ENCODE measurements at places on chromosomes 6 and 20. TPM values are rescaled to one million over a fixed set of nuclear protein-coding genes. Genes with fewer than 3 reads are reported as not detected.

GRCh38 chr6:134391205-134391604, 73.3 kb upstream of the SGK1 start:
- no peak for DNase-seq

Gene FOXF2
- total RNA-seq: not detected

DNA sequence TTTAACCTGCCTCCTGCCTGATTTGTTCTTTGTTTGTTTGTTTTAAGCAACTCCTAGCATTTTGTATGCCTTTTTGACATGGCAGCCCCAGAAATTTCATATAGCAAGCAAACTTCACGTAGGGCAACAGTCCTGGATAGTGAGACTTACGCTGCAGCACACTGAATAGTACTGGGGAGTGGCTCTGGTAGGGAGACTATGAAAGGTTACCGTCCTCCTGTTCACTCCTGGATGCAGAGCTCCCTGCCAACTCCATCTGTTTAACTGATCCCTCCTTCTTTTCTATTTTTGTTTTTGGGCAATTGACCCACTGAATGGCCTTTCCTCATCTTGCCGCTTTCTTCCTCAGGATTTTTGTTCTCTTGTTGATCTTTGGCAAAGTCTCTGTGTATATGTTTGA, 44.5 kb upstream of the BMP6 start:
- DNase-seq: no peak

Gene OSBPL2
- total RNA-seq: 39.7 TPM

Gene ENPP1
- total RNA-seq: 0.67 TPM

Gene CABLES2
- 2.9 TPM for total RNA-seq

- no peak for DNase-seq
Measured at GRCh38 chr6:75766387-75766786, 17.3 kb downstream of the MYO6 start.

DNA sequence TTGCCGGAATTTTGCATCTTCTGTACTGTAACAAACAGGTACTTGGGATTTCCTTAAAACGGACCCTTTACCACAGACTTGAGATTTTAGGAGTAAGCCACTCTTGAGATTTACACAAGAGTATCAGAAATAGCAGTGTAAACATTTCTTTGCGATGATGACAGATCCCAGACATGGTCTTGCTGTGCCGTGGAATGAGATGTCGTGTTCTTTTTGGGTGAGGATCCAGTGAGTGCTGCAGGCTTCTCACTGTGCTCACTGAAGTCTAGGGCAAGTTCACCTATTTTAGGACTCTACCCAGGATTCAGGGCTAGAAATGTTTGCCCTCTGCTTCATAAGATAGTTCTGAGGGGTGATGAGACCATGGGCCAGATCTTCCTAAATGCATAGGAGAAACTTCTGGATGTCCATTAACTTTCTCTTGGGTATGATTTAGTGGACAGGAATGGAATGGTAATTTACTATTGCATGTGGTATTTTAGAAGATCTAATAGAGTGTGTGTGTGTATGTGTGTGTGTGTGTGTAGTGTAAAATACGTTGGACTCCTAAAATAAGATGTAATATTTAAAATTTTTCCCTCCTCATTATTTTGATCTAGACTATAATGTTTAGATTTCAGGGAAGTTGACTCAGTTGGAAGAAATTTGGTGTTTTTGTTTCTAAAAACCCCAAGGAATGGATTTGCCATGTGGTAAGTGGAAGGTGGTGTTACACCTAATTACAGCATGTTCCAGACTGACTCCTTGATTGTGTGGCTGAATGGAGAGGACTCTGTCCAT, 8.5 kb downstream of the LRRC1 start:
- no peak for DNase-seq

Gene EYS
- under 0.01 TPM for total RNA-seq

DNA sequence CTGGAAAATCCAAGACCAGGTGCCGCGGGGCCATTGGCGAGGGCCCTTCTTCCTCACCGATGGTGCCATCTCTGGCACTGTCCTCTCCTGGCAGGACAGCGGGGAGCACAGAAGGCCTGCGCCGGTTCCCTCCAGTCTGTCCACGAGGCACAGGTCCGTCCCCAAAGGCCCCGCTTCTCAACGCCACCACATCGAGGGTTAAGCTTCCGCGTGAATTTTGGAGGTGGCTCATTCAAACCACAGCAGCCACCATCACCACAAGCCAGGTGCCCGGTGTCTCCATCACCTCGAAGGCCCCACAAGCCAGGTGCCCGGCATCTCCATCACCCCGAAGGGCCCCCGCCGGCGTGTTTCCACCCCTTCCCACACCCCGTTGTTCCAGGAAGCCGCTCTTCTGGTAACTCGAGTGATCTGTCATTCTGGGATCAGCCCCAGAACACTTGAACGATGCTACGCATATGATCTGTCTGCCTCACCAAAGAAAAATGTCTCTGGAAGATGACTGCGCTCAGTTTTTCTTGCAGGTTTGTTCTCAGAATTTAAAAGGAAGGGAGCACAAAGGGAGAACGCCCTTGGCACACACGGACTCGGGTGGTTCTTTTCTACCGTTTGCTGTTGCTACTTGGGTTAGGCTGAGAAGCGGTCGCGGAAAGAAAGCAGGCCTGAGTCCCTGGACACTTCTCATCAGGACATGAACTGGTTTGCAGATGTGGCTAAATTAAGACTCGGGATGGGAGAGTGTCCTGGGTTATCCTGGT, 9.9 kb upstream of the KIF25 start:
- no peak for DNase-seq

Gene CRISP2
- not detected for total RNA-seq

GRCh38 chr6:72553531-72554511, 68.0 kb upstream of the KCNQ5 start:
- peak; percentile 91 for DNase-seq

DNA sequence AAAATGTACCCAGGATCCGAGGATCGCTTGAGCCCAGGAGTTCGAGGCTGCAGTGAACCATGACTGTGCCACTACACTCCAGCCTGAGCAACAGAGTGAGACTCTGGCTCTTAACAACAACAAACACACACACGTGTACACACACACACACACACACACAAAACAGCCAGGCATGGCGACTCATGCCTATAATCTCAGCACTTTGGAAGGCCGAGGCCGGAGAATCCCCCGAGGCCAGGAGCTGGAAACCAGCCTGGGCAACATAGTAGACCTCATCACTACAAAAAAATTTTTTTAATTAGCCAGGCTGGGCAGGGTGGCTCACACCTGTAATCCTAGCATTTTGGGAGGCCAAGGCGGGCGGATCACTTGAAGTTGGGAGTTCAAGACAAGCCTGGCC, 23.3 kb upstream of the ARFGEF2 start:
- no peak for DNase-seq

- peak; percentile 65 for DNase-seq
Measured at GRCh38 chr6:110543106-110543505, 66.7 kb upstream of the SLC22A16 start.

- no peak for DNase-seq
Measured at GRCh38 chr20:25194333-25194972, 1.1 kb upstream of the ENTPD6 start.

DNA sequence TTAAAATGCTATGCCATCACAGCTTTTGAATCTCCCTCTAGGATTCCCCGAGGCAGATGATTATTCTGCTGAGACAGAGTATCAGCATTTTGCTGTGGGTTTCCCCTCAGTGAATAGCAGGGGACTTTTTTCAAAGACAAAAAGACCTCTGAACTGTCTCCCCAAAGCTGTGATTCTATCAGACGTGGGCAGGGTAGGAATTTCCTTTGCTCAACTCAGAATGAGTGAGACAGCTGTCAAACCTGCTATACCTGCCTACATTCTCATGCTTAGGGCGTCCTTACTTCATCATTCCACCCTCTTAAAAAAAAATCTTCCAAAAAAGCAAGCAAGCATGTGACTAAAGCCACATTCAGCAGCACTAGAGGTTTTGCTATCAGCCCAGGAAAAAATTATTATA, 147.6 kb upstream of the FAM83B start:
- DNase-seq: peak; percentile 95

GRCh38 chr6:54206510-54206909, 95.3 kb downstream of the MLIP start:
- no peak for DNase-seq

DNA sequence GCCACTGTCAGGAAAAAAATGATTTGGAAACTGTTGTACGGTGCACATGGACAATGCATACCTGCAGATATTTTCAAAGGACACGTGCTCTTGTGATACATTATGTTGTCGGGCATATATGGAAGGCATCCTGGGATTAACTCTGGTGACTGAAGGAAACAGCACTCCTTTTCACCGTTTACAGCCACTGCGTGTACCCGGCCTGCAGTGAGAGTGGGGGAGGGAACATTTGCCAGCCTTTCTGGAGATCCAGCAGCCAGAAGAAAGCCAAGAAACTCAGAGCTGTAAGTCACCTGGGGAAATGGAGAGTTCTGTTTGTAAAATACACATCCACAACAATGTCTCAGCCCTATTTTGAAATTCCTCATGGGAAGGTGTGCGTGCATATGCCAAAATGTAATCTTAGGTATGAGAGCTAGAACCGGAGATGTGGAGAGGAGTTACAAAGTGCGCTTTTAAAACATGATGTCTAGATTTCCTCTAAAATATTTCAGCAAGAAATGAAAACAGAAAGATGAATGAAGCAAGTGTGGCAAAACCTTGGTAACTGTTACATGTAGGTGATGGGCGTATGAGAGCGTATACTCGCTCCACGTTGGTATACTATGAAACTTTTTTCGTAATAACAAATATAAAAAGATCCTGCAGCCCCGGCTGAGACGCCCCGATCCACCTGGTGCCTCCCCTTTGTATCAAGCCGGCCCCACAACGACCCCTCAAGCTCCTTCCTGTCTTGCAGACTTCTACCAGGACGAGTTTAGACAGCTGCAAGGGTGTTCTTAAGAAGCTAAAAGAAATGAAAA, 8.6 kb upstream of the FOXF2 start:
- no peak for DNase-seq

- no peak for DNase-seq
Measured at GRCh38 chr20:58651559-58651945, 469 bp downstream of the STX16 start.

DNA sequence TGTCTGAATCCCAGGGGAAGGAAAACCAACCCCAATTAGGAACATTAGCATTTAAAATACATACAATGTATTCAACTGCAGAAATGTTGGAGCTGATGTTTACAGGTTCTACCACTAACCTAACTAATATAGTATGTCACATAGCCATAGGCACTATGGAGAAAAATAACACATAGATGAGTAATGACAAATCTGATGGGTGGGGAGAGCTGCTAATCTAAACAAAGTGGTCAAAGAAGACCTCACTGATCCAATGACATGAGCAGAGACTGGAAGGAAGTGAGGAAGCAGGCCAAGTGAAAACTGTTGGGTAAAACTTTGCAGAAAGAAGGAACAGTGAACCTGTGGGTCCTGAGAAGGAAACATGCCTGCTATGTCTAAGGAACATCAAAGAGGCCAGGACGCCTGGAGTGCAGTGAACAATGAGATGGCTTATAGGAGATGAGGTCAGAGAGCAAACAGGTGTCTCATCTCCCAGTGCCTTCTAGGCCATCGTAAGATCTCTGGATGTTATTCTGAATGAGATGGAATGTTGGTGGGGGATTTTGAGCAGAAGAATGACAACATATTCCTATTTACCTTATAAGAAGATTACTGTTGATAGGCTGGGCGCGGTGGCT, 135.7 kb downstream of the ALDH8A1 start:
- peak; percentile 73 for DNase-seq

DNA sequence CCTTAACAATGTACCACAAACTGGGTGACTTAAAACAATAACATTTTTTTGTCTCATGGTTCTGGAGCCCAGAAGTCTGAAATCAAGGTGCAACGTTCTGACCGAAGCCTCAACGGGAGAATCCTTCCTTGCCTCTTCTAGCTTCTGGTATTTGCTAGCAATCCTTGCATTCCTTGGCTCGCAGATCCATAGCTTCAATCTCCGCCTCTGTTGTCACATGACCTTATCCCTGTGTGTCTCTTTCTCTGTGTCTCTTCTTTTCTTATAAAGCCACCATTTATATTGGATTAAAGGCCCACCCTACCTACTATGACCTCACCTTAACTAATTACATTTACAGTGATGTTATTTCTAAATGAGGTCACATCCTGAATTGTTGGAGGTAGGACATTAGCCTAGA, 37.2 kb upstream of the DOK5 start:
- DNase-seq: no peak

- DNase-seq: no peak
Measured at GRCh38 chr20:1184638-1185315, at the start of gene TMEM74B. Gene TMEM74B, minus strand, starts transcription at chr20:1184981. Its CDS starts 1,180 bp downstream, at chr20:1183801.

Gene POM121L2
- total RNA-seq: not detected

DNA sequence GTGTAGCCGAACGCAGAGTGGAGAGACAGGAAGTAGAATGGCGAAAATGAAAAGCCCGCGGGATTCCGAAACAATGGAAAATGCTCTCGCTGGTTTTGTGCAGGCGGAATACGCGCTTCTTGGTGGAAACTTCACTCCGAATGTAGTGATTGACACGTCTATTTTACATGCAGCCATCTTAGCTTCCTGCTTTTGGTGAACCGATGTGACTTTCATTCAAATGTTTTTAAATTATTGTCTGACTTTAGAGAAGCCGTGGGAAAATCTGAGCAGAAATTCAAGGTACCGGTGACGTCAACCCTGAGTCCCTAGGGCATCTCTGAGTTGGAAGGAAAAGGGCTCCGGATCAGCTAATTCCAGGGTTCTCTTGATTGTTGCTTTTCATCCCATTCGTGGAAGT, 11.4 kb downstream of the GPX5 start:
- DNase-seq: no peak

GRCh38 chr6:148855744-148856143, 108.9 kb downstream of the UST start:
- no peak for DNase-seq

GRCh38 chr20:37519508-37520418, 1.3 kb upstream of the NNAT start:
- DNase-seq: no peak

DNA sequence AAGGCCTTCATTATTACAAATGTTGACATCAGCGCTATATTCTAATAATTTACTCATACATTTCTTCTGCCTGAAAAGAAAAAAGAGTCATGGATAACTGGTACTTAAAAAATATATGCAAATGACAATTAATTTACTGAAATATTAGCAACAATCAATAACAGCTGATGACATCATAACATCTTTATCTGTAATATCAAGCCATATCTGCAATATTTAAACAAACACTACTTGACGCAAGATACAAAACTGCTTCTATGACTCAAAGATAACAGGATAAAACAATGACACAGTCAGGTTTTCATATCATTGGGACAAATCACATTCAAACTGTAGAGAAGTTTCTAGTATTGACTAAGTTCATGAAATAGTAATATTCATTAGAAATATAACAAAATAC, 16.5 kb downstream of the HACE1 start:
- DNase-seq: no peak

- DNase-seq: no peak
Measured at GRCh38 chr20:59422872-59423544, 122.6 kb downstream of the EDN3 start.

GRCh38 chr20:39778847-39779604, 816.9 kb downstream of the DHX35 start:
- no peak for DNase-seq

Gene LZTS3
- total RNA-seq: 16.3 TPM

Gene LRRN4
- not detected for total RNA-seq

DNA sequence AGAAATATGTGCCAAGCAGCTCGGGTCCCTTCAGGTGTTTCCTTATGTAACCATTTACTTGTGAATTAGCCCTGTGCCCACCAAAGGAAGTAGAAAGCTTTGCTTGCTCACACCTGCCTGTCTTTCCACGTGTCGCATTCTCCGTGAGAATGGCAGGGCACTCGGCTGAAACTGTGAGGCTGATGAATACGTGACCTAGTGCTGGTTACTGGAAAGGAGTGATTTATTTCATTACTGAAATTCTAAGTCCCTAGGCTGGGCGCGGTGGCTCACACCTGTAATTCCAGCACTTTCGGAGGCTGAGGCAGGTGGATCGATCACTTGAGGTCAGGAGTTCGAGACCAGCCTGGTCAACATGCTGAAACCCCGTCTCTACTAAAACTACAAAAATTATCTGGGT, 45.9 kb upstream of the TULP1 start:
- DNase-seq: no peak
